Activated gamma-delta T cell treated with anti-CD3 and anti-CD28 coated beads, Interleukin-2, amount 50 U/mL, for 16 hours (primary cell): ENCODE measurements at places on chromosomes 5 and 9.

DNA sequence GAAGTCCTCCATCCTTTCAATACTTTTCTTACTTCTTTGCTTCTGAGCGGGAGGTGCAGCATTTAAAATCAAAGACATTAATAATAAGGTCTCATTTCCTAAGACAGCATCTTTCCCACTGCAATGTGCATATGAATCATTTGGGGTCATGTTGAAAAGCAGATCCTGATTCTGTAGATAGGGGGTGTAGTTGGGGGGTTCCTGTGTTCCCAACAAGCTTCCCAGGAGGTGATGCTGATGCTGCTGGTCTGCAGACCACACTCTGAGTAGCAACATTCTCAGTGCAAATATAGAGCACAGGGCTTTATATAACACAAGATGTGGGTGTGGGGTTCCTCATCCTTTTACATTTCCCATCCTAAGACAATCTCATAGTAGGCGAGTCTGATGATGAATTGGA lies 126.5 kb upstream of the PALM2AKAP2 start:
- no peak for DNase-seq

GRCh38 chr5:126402621-126403555 lies 20.3 kb upstream of the GRAMD2B start:
- DNase-seq, result no peak

GRCh38 chr5:150054569-150054968 lies 31.8 kb downstream of the CSF1R start:
- no peak for DNase-seq

- DNase-seq, result no peak
These were observed 65.2 kb downstream of the CRB2 start for GRCh38 chr9:123421186-123421585.

DNA sequence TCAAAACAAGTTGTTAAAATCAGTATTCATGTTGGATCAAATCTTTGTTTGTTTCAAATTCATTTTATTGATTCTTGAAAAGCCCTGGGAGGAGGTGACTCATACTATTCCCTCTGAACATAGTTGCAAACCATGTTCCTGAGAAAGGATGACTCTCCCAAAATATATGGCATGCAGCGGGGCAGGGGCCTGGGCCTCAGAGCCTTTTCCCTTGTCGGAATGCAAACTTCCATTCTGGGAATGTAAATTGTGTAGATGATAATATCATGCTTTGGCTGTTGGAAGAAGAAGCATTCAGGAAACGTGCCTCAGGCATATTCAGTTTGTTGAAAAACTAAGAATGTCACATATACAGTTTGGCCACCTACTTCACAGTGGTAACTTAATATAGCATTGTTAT lies 242.0 kb downstream of the AUH start:
- DNase-seq, result no peak

DNA sequence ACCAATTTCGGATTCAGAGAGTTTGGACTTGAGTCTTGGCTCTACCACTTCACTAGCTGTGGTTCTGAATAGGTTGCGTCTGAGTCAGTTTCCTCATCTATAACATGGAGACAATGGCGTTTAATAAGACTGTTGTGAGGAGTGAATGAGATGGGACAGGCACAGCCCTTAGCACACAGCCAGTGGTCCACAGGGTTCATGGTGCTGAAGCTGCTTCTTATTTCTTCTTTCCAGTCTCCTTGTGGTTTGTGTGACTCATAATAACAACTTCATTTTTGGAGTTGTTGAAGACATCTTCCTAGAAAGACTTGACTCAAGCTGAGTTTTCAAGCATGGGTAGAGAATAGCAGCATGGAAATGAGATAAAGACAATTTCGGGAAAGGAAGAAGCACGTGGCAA lies 172.6 kb upstream of the PPP2R2B start:
- no peak for DNase-seq
